CD8-positive, alpha-beta T cell (primary cell): ENCODE measurements at places on chromosomes 13 and 19.
A peak's percentile ranks its signal among the peaks of the same experiment; 100 is the strongest.

- DNase-seq = no peak
These were observed 21.0 kb downstream of the CLEC4M start for GRCh38 chr19:7783991-7784423.

GRCh38 chr13:77338961-77339401 lies 12.1 kb upstream of the MYCBP2 start:
- no peak for DNase-seq

DNA sequence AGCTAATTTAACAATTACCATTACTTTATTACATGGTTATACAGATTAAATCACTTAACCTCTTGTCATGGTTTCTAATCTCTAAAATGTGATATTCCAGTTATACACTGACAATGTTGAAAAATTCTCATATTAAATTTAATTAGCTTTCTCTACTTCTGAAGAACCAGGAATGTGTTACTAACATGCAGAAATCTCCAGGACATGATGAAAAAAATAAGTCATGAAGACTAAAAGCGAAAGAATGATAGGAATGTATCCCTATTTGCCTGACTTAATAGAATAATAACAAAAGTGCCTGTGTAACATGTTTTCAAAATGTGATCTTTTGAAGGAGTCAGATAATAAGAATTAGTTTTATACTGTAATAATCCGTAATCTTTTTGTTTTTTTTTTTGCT lies 2823.7 kb upstream of the PCDH20 start:
- no peak for DNase-seq

GRCh38 chr13:113816946-113817859 lies 46.7 kb downstream of the GAS6 start:
- DNase-seq = peak; percentile 91

GRCh38 chr19:3132971-3133792 lies 2.7 kb upstream of the GNA15 start:
- peak; percentile 50 for DNase-seq

DNA sequence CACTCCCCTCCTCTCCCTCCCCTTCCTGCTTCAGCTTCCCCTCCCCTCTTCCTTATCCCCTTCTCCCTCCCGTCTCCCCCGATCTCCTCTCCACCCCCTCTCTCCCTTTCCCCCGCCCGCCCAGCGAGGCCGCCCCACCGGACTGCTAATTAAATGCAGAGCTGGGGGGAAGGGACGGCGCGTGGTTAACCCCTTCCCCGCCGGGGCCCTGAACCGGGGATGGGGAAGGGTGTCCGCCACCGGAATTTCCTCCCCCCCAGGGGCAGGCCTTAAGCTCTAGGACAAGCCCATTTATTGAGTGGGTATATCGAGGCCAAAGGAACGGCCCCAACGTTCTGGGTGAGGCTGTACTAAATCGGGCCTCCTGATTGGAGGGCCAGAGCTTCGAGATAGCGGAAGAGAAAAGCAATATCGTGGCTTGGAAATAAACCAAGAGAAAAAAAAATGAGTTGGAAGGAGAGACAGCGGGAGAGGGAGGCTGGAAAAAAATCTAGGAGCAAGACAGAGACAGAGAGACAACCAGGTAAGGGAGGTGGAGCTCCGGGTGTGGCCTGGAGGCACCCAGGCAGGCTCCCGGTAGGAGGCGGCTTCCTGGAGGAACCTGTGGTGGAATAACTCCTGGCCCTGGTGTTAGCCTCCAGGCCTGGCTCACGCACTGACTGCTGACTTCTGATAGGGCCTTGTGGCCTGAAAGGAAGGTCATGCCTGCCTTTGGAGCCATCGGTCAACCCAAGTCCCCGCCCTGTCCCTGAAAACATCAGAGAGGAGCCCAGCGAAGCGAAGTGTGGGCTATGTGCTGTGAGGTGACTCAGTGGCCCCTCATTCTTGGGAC lies 11.6 kb upstream of the JUND start:
- DNase-seq = no peak

GRCh38 chr19:33411621-33412180 lies 38.2 kb downstream of the CEBPG start:
- DNase-seq = no peak

DNA sequence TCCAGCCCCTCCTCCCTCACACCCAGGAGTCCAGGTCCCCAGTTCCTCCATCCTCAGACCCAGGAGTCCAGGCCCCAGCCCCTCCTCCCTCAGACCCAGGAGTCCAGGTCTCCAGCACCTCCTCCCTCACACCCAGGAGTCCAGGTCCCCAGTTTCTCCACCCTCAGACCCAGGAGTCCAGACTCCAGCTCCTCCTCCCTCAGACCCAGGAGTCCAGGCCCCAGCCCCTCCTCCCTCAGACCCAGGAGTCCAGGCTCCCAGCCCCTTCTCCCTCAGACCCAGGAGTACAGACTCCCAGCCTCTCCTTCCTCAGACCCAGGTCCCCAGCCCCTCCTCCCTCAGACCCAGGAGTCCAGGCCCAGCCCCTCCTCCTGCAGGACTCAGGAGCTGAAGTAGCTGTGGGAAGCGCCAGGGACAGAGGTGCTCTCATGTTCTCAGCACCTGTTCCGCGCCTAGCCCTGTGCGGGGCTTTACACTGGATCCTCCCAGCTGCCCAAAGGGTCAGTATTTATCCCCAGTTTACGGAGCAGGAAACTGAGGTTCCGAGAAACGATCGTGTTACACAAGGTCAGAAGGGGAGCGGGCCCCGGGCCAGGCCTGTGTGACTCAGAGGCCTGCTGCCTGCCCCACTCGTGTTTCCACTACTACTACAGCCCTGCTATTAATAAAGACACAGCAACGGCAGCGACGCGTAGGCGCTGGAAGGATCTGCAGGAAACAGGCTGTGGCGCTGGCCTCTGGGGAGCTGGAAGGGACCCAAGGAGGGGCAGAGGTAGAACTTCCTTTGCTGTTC lies 1.7 kb upstream of the SBK3 start:
- no peak for DNase-seq

DNA sequence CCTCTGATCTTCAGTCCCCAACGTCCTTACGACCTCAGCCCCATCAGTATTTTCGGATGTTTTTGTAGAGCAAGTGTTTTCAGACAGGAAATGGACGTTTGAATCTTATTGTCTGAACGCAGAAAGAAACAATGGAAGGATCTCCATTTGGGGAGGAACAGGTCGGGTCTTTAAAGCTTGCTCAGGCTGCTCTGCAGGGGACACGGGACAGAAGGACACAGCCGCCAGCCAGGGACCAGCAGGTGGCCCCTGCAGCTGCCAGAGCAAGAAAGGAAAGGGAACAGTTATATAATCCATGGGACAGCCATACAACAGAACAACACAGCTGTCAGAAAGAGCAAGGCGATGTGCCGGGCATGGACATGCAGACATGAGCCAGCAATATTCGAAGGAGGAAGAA lies 18.5 kb upstream of the IGLON5 start:
- DNase-seq = no peak

- DNase-seq = no peak
These were observed 143.5 kb downstream of the DCT start for GRCh38 chr13:94335761-94336526.

- no peak for DNase-seq
These were observed 21.3 kb downstream of the ZNF77 start for GRCh38 chr19:2923510-2923909.

DNA sequence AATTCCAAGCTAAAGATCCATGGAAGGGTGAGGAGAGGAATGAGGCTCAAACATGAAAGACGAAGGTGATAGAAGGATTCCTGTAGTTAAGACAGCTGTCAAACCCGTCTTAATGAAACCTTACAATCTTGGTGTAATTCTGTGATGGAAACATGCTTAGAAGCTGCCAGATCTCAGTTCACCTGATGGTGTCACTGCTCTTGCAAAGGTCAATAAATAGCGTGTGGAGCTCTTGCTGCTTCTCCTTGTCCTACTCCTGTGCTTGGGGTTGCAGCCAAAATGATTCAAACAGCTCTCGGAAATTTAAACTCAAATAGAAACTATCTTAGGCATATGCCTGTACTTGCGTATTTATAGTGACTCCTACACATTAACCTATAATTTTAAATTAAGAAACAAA lies 1705.0 kb downstream of the OLFM4 start:
- no peak for DNase-seq

DNA sequence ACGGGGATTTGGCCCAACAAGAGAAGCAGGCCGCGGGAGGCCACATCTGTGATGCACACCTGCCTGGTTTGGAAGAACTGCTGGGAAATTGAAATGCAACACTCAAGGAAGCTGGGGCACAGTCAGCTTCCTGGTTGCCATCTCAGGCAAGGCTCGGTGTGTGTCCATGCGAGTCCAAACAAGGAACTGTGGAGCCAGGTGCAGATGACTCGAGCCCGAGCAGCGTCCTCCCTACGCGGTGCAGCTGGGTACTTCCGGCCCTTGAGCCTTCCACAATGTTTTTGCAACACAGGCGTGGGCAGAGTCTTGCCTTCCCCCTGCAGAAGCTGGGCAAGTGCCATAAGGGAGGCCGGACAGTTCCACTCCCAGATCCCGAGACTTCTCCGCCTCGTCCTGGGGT lies 94.6 kb downstream of the CRYL1 start:
- no peak for DNase-seq

DNA sequence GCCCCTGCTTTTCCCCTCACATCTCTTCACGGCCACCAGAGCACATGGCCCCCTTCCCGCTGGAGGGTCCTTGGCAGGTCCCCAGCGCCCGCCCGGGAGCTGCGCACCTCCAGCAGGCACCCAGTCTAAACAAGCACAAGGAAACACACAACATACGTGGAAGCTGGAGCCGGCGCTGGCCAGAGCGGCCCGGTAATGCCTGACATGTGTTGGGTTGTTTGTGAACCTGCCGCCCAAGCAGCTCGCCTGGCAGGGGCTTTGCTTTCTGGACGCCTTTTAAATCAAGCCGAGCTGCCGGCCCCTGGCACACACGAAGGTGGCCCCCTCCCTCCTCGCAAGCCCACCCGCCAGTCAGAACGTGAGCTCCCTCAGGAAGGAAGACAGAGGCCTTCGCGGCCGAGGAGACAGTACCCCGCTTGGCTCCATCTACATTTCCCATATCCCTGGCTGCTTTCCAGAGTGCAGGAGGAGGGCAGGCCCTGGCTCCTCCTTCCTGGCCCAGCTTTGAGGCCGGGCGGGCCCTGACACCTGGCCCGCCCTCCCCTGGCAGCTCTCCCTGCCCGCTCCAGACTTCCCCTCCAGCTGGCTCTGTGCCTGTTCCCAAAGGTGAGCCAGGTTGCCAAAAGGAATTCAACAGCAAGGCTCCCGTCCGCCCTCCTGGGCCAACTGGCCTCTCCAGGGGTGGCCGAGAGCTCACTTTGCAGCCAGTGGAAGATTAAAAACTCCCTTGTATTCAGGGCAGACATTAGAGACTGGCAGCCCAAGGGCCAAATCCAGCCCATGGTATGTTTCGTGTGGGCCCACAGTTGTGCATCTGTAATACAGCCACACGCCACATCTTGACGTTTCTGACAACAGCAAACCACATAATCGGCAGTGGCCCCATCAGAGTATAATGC lies 28.7 kb downstream of the COMP start:
- no peak for DNase-seq

DNA sequence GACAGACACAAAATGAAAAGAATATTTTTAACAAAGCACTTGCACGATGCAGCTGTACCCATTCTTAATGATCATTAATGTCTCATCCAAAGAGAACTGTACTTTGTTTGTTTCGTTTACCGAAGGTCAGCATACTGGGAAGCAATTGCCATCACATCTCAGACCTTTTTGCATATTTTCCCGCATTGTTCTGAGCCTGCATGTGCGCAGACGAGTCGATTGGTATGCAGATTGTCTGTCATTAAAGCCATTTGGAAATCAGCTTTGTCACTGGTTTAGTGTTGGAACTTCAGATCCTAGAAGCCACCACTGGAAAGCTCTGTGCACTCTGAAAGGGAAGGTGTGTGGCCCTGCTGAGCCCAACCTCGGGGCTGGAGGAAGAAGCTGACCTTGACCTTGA lies 15.6 kb downstream of the SPACA7 start:
- DNase-seq = no peak

DNA sequence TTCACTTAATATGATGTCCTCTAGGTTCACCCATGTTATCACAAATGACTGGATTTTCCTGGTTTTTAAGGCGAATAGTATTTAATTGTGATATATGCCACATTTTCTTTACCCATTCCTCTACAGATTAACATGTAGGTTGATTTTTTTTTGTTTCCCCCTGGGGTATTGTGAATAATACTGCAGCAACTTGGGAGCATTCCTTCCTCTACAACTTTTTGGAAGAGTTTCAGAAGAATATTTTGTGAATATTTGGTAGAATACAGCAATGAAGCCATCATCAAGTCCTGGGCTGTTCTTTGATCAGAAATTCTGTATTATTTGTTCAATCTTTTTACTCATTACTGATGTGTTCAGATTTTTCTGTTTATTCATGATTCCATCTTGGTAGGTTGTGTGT lies 5.6 kb upstream of the ZNF331 start:
- no peak for DNase-seq

DNA sequence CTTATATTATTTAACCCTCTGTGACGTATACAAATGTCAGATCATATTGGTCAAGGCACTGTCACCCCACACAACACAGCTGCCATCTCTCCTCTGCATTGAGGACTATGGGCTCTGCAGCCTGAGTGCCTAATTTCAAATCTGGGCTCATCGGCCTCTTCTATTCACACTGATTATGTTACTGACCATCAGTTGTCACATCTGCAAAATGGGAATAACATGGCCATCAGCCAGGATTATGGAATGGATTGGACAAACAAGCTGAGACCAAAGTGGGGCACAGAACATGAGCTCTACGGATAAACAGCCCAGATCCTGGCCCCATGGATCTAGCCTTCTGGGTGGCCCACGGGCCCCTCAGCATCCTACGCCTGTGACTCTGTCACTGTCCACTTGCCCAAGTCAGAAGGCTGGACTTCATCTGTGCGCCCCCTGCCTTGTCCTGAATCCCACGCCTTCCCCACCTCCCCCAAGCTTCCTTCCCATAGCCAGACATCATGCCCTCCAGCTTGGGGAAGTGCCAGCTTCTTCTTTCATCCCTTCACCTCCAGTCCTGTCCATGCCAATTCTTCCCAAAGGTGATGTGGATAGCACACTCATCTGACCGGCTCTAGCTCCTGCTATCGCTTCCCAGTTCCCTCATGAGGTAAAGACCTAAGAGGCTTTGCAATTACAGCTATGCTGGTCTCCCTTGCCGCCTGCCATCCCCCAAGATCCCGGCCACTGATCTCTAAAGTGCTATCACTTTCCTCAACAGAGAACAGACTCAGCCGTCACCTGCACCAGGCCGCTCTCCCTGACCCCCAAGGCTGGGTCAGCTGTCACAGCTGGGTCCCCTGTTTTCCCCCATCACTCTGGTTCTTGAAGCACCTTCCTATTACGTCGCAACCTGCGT lies 872 bp downstream of the FARSA start:
- no peak for DNase-seq

DNA sequence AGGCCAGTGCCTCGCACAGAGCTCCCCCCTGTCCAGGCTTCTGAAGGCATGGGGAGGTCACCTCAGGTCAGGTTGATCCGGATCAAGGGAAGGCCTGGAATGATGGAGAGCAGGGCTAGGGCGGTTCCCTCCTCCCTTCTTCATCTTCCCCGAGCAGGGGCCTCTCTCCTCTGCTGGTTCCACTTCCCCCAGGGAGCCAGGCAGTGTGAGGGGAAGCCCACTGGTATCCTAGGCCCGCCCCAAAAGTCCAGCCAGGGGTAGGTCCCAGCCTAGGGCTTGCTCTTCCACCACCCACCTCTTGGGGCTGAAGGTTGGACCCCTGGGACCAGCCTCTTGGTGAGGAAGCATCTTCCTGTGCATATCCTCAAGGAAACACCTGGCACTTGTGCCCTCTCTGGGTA lies 16.4 kb upstream of the PRR19 start:
- no peak for DNase-seq

GRCh38 chr13:79522583-79522982 lies 41.6 kb downstream of the NDFIP2 start:
- no peak for DNase-seq
